Renal cortex interstitium (tissue), 15 donors: ENCODE measurements at places on chromosomes 4 and X.

- no peak for DNase-seq
These were observed 98.3 kb upstream of the SFRP2 start for GRCh38 chr4:153887217-153887616.

GRCh38 chr4:171846232-171846631, 33.0 kb downstream of the GALNTL6 start:
- no peak for DNase-seq

DNA sequence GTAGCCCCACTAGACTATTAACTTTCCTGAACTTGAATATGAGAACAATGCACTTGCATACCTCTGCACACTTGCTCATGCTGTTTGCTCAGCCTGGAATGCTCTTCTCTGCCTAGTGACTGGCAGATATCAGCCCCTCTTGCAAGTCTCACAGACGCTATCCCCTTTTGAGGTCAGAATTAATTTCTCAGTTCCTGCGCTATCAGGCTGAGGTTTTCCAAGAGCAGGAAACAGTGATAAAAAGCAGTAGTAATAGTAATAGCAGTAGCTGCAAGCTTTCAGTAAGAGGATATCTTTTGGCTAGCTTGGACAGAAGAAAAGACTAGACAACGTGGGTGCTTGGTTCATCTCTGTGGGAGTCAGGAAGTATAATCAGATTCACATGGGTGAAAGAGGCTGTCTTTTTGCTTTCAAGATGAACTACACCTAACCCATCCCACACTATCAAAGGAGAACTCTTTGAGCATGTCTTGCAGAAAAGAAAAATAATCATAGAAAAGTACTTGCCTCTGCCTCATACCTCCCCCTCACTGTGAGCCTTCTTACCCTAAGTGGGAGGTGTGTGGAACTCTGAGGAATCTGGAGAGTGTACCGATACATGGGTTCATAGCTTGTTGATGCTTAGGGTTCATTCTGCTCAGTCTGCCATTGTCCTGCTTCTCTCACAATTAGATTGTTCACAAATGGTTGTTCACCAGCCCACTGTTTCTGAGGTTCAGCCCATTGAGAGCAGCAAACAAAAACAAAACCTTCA, 11.3 kb upstream of the DRP2 start:
- no peak for DNase-seq

DNA sequence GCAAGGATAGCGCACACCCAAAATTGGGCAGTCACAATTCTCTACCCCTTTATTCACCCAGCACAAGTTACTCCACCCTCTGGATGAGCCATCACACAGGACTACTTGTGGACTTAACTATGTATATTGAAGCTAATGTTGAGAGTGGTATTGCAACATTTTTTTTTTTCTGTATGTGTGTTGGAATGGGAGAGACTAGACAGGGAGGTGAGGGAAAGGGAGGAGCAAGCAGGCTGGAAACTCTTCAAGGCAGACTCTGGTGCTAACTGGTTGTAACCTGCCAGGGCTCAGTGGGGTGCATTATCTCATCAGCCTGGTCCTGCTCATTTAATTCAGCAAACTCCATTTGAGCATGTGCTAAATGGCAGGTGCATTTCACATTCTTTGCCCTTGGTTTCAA, 18.4 kb upstream of the CWH43 start:
- no peak for DNase-seq

- DNase-seq = no peak
These were observed 137.1 kb downstream of the PJA1 start for GRCh38 chrX:69028006-69028760.

DNA sequence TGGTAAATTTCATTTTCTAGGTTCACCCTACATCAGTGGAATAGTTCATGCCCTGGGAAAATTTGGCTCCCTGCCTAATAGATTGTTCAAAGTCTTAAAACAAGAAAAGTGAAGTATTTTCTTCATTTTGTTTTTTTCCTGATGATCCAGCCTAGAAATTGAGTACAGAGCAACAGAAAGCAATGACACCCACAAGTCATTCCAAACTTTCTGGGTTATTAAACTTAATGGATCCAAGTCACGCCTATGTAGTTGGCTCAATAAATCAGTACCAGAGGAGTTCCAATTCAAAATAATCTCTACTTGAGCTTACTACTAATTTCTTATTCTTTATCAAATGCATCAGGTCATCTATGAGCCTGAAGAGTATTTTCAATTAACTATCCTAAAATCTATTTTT, 937.6 kb upstream of the SLIT2 start:
- no peak for DNase-seq

DNA sequence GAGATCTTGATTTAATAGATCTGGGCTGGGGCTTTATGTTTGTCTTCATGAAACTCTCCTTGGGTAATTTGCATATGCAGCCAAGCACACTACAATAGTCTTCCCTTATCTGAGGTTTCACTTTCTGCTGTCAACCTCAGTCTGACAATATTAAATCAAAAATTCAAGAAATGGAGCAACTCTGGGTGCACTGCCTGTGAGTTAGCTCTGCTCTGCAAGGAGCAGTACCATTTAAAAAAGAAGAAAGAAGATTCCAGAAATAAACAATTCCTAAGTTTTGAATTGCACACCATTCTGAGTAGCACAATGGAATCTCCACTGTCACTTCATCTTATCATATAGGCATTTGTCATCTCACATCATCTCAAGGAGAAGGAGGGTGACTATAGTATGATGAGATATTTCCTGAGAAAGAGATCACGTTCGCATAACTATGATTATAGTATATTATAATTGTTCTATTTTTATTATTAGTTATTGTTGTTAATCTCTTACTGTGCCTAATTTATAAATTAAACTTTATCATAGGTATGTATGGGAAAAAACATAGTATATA, 9.4 kb downstream of the FNIP2 start:
- DNase-seq = no peak

- no peak for DNase-seq
These were observed 4.0 kb upstream of the ABLIM2 start for GRCh38 chr4:8162625-8163024.

- no peak for DNase-seq
These were observed 113.9 kb downstream of the NYX start for GRCh38 chrX:41561045-41561444.

- no peak for DNase-seq
These were observed 27.9 kb upstream of the FUNDC1 start for GRCh38 chrX:44570522-44570921.

DNA sequence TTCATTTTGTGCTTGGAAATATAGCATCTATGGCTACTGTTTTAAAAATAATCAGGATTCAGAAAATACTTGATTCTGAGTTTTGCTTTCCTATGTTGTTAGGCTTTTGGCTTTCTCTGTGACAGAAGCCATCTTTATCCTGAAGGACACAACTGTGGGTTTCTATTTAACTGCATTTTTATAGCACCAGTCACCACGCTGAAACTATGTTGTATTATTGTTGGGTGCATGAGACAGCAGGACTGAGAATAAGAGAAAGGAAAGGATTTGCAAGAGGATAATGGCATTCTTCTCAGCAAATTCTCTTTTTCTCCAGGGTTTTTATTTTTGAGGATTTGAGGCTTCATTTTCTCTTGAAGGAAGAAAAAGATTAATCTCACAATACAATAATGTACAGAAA, 10.1 kb upstream of the NEUROG2 start:
- no peak for DNase-seq

GRCh38 chr4:42302348-42302747, 94.9 kb upstream of the SHISA3 start:
- no peak for DNase-seq

- DNase-seq = no peak
These were observed at the start of gene S100P for GRCh38 chr4:6693231-6694176. Gene S100P, plus strand, starts transcription at chr4:6693878. Its CDS starts 55 bp downstream, at chr4:6693933.

DNA sequence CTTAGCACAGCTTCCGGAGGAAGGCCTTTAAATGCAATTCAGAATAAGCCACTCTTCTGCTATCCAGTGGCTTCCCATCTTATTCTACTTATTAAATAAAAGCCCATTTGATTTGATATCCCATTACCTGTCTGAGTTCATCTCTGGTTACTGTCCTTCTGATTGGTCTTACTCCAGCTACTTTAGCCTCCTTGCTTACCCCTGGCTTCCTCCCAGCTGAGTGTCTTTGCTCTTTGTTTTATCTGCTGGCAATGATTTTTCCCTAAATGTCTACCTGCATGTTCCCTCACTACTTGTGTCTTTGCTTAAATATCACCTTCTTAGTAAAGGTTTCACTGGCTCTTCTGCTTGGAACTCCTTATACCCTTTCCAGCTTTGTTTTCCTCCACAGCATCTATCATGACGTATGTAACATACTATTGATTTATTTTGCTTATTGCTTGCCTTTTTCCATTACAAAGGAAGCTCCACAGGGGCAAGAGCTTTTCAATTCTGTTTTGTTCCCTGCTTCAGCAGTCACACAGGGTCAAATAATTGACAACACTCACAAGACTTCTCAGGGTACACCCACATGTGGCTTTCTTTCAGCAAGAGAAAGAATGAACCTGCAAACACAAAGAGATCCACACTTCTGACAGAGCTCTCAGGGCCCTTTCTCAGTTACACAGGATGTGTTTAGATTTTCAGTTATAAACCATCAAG, 63.8 kb downstream of the TBC1D19 start:
- DNase-seq = no peak
